ENCODE measurements at places on chromosomes 13 and 19.

- DNase-seq: peak; percentile 60
Measured at GRCh38 chr13:46530084-46530935, 22.7 kb upstream of the LRCH1 start.

DNA sequence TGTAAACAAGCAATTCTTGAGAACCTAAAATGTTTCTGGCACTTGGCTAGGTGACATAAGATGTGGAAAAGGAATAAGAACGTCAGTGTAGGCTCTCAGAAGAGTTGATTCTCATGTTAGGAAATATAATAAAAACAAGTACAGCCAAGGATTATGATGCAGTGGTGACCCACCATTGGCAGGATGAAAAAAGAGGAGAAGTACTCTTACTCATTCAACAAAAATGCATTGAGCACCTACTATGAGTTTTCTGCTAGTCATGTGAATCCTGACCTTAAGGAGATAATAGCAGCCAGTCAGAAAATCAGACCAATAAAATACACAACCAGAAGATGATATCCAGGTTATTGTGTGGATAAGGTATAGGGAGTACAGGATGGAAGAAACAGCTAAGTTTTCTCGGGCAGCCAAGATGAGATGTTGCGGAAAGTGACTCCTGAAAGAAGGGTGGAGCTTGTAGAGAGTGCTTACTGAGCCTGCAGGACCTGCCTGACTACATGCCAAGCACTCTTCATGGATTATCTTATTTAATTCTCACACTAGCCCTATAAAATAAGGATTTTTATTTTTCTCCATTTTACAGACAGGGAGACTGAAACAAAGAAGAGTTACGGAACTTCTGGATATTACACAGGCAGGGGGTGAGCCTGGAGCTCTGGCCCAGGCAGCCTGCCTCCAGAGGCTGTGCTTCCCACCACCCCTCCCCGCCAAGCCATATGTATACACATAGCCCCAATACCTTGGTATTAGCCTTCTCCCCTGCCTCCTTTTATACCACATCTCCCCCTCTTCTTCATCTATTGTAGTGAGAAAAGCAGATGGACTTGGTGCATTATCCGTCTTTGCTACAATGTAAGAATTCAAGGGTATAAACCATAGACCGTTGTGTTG, 58.0 kb downstream of the TGDS start:
- no peak for DNase-seq

GRCh38 chr19:51367255-51367564, 1.0 kb upstream of the ETFB start:
- DNase-seq: no peak

DNA sequence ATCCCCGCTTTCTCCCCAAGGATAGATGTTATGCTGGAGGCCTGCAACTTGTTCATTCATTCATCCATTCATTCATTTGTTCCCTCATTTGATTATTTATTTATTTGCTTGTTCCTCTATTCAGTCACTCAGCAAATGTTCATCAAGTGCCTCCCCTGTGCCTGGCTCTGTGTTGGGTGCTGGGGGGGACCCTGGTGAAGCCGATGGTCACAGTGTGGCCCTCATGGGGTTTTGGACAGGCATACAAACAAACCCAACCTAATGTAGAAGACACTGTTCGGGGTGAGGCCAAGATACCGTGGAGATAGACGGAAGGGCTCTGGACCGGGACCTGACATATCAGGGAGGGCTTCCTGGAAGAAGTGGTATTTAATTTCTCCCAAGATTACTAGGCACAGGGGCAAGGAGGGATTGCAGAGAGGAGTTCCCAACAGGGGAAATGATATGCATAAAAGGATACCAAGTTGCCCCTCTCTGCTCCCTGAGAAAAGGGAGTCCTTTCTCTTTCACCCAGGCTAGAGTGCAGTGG, 58.1 kb downstream of the ZNF536 start:
- DNase-seq: no peak

GRCh38 chr19:48044561-48044960, 682 bp upstream of the CABP5 start:
- no peak for DNase-seq

DNA sequence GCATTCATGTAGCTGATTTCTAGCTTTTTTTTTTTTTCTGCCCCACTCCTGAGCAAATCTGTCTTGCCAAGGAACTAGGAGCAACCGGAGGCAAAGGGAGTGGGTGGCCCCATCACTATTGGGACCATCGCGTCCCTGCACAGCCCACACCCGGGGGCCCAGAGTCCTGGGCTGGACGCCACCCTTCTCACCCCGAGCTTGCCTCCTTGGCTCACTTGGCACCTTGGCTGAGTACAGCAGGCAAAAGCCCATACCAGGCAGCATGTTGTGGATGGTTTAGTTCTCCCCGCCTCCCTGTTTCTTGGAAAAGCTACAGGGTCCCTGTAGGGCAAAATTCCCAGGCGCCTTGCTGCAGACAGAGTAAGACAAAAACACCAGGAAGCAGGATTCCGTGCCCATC, 13.7 kb downstream of the SMIM24 start:
- DNase-seq: no peak

DNA sequence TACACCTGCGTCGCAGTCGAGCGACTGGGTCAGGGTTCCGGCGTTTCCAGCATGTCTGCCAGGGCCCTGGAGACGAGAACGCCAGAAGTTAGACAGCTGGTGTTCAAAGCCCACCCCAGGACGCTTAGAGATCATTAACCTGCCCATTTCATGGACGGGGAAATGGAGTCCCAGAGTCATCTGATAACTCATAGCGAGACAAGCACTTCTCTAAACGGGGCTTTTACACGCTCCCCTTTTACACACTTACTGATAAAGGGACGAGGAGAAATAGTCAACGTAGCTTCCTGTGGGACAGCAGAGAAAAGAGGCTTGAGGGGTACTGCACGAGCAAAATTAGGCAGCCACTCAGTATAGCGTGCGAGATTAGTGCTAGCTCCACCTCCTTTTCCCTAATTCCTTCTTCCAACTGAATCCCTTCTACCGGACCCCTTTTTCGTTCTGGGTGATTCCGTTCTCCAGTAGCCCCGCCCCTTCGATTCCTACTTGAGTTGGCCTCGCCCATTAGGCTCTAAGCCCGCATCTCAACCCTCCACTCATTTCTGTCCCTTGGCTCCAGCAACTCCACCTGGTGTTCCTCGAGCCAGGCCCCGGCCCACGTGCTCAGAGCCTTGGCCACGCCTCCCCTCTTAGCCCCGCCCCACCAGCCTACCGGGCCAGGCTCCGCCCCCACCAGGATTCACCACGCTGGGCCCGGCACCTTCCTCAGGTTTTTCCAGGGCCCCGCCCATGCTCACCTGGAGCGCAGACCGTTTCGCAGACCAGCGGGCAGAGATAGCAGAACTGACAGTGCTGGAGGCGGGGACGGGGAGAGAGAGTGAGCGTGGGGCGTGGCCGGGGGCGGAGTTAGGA, 3.7 kb downstream of the HRC start:
- DNase-seq: peak; percentile 16

GRCh38 chr13:94342436-94343242, 136.8 kb downstream of the DCT start:
- DNase-seq: no peak

DNA sequence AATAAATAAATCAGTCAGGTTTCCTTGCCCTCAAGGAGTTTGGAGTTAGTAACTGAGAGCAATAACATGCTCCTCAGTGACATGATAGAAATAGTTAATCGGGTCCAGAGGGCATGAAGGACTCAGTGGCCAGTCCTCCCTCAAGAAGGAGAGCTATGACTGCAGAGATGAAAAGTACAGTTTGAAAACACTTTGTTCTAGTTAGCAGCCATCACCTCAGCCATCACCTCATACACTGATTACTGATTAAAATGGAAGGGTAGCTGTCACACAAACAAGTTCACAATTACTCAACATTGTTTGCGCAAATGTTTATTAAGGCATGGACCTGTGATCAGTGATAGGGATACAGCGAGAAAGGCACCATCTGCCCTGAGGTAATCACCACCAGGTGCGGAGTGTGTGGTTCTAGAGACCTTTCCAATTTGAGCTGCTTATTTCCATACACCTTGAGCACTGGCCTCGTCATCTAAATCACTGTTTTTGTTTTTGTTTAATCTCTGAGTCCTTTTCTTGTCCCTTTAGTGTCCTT, 85.3 kb upstream of the RAP2A start:
- no peak for DNase-seq

DNA sequence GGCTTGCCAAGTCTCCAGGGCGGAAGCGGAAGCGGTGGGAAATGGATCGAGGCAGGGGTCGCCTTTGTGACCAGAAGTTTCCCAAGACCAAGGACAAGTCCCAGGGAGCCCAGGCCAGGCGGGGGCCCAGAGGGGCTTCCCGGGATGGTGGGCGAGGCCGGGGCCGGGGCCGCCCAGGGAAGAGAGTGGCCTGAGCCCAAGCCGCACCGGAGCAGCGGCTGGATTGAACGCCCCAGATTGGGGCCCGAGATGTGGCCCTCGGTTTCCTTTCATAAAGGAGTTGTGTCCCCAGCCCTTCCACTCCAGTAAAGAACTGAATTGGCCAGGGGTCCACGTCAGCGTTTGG, 548 bp upstream of the P2RY11 start:
- no peak for DNase-seq

DNA sequence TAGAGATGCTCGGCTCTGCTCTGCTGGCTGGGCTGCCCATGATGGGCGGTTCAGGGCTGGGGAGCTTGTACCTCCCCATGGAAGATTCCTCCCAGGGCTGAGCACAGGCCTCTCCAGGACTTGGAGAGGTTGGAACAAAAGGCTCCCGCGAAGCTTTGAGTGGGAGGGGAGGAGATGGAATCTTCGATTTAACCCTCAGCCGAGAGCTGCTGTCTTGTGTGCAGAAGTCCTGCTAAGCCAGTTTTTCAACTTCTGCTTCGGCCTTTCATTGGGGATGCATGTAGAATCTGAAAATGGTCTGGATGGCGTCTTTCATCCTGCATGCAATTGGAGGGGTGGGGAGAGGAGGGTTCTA, 163.3 kb downstream of the KDM4B start:
- DNase-seq: no peak

- peak; percentile 28 for DNase-seq
Measured at GRCh38 chr19:3234800-3235199, 10.3 kb downstream of the CELF5 start.

- no peak for DNase-seq
Measured at GRCh38 chr19:3413796-3414327, 47.5 kb downstream of the NFIC start.

- no peak for DNase-seq
Measured at GRCh38 chr13:33028620-33029019, 12.4 kb downstream of the KL start.

- peak; percentile 53 for DNase-seq
Measured at GRCh38 chr19:16368385-16369305, 44.0 kb downstream of the KLF2 start.

DNA sequence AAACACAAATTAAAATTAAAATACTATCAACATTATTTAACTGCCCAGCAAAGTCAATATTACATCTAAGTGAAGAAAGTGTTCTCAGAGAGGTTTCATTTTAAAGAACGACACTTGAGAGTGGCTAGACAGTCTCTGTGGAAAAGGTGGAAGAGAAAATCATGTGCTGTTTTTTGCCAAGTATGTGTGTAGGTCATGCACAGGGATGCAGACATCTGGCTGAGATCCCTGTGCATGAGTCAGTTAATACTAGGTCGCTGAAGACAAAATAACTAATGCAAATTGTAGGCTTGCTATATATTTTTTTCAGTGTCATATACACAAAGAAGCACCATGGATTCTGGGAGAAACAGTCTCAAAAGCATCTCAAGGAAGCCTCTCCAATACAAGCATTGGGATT, 44.3 kb upstream of the ENOX1 start:
- no peak for DNase-seq

- DNase-seq: no peak
Measured at GRCh38 chr19:19938449-19938848, 37.7 kb downstream of the ZNF93 start.

DNA sequence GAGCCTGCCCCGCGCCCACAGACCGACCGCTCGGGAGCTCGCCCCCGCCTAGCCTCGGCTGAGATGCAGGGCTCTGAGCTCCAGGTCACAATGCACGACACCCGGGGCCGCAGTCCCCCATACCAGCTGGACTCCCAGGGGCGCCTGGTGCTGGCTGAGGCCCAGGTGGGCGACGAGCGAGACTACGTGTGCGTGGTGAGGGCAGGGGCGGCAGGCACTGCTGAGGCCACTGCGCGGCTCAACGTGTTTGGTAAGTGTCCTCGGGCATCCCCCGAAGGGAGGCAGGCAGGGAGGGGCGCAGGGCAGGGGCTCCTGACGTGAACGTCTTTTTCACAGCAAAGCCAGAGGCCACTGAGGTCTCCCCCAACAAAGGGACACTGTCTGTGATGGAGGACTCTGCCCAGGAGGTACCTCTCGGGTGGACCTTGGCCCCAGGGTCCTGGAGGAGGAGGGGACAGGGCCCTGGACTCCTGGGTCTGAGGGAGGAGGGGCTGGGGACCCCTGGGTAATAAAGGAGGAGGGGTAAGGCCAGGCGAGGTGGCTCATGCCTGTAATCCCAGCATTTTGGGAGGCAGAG, 3.3 kb downstream of the BCAM start:
- DNase-seq: no peak
